ENCODE measurements at places on chromosomes 3 and 15.

GRCh38 chr3:126502656-126503055, 14.9 kb downstream of the UROC1 start:
- H3K36me3 ChIP-seq, result no peaks in the 10 kb centered on the region
- no peaks in the 10 kb centered on the region for H3K4me1 ChIP-seq
- H3K4me3 ChIP-seq, result no peak overlapping the region
- H3K27ac ChIP-seq, result no peak overlapping the region
- H3K27me3 ChIP-seq, result no peaks in the 10 kb centered on the region

DNA sequence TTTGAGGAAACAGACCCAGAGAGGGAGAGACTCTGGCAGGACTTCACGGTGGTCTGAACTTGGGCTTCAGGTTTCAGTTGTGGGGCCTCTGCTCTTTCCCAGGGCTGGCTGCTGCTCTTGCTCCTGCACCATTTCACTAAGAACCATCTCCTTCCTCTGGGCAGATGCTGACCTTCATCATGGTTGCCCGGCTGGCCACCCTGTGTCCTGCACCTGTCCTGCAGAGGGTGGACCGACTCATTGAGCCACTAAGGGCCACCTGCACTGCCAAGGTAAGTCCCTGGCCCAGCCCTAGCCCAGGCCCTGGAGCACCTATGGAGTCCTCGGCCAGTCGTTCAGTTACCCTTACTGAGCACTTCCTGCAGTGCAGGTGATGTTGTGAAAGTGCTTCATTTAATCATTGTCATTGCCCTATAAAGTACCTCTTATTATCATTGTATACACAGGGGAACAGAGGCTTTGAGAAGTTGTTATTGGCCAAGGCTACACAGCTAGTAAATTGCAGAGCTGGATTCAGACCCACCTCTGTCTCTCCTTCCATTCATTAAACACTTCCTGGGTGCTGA, 10.0 kb downstream of the RPL32 start:
- no peak overlapping the region for H3K4me3 ChIP-seq
- no peaks in the 10 kb centered on the region for H3K27me3 ChIP-seq
- no peak for DNase-seq
- peaks cover 48% of the 10 kb centered on the region for H3K36me3 ChIP-seq
- H3K27ac ChIP-seq, result peak overlapping the region; percentile 94

GRCh38 chr3:127738192-127738840, 65.6 kb downstream of the ABTB1 start:
- no peaks in the 10 kb centered on the region for H3K36me3 ChIP-seq
- H3K4me3 ChIP-seq, result no peak overlapping the region
- peaks cover 42% of the 10 kb centered on the region for H3K4me1 ChIP-seq
- DNase-seq, result peak; percentile 57

DNA sequence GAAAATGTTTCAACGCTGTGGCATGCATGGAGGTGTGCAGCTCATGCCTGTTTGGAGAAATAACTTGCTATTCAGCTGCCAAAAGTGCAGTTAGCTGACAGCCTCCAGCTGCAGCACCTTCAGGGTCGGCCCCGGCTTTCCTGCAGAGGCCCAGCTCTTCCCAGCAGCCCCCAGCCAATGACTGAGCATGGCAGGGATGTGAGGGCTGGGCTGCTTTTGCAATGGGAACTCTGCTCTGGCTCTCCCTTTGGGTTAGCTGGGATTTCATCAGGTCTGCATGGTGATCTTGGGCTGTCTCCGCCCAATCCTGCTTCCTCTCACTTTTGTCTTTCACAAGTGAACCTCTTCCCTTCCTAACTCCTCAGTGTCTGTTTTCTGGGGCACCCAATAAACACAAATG, 396.6 kb downstream of the EPHB1 start:
- peaks cover 9% of the 10 kb centered on the region for H3K4me1 ChIP-seq
- no peak overlapping the region for H3K4me3 ChIP-seq
- H3K36me3 ChIP-seq, result no peaks in the 10 kb centered on the region
- H3K27ac ChIP-seq, result no peak overlapping the region
- no peaks in the 10 kb centered on the region for H3K27me3 ChIP-seq

DNA sequence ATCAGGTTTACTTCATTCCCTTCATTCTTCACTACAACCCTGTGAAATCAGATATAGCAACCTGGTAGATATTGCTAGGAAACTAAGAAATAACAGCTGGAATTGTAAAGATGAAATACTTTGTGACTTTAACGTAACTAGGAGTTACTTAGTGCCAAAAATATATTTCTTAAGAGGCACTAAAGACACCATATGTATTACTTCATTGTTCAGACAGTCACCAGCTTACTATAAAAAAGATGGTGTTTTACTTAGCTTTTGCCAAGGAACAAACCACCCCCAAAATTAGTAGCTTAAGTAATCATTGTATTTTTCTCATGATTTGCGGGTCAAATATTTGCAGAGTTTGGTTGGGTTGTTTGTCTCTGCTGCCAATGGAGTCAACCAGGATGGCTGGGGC, 62.5 kb downstream of the PROS1 start:
- H3K27me3 ChIP-seq, result no peaks in the 10 kb centered on the region
- H3K4me3 ChIP-seq, result no peak overlapping the region
- no peak for DNase-seq

GRCh38 chr3:45269952-45270351, 43.9 kb upstream of the TMEM158 start:
- H3K27me3 ChIP-seq, result no peaks in the 10 kb centered on the region
- H3K4me3 ChIP-seq, result no peak overlapping the region
- H3K4me1 ChIP-seq, result peaks cover 17% of the 10 kb centered on the region
- no peak for DNase-seq
- H3K27ac ChIP-seq, result no peak overlapping the region

DNA sequence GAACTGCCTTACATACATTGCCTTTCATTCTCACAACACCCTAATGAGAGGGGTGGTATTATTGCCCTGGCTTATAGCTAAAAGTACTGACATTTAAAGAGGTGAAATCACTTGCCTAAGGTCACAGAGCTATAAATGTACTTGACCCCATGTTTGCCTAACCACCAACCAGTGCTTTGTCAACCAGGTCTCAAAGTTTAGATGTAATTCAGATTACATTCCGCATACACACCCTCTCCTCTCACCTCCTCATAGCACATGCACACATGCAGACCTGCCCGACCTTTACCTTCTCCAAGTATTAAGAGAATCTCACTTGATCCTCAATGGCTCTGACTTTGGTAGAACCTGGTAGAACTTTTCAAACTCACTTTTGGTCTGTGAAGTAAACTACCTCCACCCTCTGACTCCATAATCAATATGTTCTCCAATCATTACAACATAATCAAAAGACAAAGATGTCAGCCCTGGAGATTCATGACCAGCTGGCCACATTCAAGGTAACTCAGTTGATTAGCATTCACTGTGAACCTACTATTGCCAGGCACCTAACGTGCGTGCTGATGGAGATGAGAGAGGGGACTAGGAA, 63.2 kb upstream of the HES1 start:
- no peak for DNase-seq
- H3K27ac ChIP-seq, result no peak overlapping the region
- no peak overlapping the region for H3K4me3 ChIP-seq
- no peaks in the 10 kb centered on the region for H3K27me3 ChIP-seq
- peaks cover 40% of the 10 kb centered on the region for H3K4me1 ChIP-seq
- no peaks in the 10 kb centered on the region for H3K36me3 ChIP-seq

DNA sequence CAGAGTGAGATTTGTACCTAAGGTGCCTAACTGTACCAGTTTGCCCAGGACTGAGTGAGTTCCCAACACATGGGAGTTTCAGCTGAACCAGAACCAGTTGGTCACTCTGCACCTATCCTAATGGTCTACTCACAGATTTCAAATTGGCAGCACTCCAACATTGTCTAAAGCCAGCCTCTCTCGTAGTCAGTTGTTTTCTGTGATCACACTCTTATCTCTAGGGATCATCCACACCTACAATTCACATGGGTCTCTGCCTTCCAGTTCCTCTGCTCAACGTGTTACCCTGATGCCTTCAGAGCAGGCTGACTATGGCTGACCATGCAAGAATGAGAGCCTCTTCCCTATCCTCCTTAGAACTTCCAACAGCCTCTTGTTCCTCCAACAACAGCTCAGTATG, 624.8 kb downstream of the NTRK3 start:
- no peak for DNase-seq
- H3K4me3 ChIP-seq, result no peak overlapping the region
- H3K27me3 ChIP-seq, result no peaks in the 10 kb centered on the region
- H3K36me3 ChIP-seq, result no peaks in the 10 kb centered on the region
- no peak overlapping the region for H3K27ac ChIP-seq

Data from PC-3 (cell line).